Activated T-helper 1 cell treated with anti-CD3 and anti-CD28 coated beads, Interleukin-2, amount 50 U/mL, for 16 hours (primary cell): ENCODE measurements at places on chromosomes 5 and 9.

- DNase-seq: no peak
These were observed 13.5 kb downstream of the ABCA1 start for GRCh38 chr9:104914466-104914865.

- DNase-seq: no peak
These were observed 3.8 kb downstream of the LHFPL2 start for GRCh38 chr5:78644741-78645300.

DNA sequence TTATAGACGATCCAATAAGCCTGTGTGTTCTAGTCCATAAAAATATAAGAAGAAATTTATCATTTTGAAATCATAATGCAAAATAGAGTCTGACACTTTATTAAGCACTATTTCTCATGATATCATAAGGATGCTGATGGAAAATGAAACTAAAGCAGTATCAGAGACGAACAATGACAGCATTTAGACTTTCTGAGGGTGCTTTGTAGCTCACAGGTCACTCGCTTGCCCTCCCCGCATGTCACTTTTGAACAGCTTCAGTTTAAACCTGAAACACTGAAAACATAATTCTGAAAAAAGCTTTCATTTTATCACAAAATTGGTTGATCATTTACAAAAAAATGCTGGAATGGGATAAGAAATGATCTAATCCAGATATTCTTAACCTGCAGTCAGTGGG, 247.1 kb downstream of the EBF1 start:
- DNase-seq: no peak

- DNase-seq: no peak
These were observed 2.3 kb upstream of the RETREG1 start for GRCh38 chr5:16619136-16619535.

DNA sequence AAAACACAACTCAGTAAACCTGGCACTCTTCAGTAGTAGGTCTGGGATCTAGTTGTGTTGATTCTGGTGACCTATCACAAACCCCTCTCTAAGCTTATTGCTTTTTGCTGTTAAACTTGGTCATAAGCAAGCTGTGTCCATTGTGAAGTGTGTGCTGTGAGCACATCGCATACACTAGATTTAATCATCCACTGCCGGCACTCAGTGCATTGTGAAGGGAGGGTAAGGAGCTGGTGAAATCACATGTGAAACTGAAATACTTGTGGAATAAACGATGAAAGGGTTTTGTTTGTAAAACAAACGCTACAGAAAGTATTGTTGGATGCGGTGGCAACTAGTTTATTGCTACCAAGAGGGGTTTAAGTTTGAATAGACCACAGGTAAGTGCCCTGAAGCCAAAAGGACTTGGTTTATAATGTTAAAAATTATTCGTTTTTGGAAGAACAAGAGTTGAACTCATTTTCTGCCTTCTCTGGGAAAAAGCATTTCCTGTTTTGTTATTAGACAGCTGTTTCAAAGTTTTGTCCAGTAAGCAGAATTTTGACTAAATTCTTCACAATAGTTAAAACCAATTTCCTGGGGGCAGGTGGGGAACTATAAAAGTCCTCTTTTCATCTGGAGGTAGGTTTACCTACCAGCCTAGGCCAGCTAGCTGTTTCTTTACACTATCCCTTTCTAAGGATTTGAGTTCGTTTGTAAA, 24.6 kb downstream of the TJP2 start:
- no peak for DNase-seq

DNA sequence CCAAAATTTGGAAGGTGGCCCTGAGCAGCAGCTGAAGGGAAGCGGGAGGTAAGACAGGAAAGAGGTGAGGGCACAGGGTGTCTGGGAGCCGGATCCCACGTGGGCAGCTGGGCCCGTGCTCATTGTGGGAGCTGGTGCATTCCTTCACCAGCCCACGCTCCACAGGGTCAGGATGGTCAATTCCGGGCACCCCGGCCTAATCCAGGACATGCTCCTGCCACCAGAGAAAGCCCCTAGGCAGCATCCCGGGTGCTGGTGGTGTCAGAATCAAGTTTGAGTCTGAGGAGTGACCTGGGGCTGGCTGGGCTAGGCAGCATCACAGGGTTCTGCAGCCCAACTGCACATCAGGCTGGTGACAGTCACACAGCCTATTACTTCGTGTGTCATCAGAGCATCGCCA, 7.1 kb upstream of the PDCD6 start:
- DNase-seq: no peak

DNA sequence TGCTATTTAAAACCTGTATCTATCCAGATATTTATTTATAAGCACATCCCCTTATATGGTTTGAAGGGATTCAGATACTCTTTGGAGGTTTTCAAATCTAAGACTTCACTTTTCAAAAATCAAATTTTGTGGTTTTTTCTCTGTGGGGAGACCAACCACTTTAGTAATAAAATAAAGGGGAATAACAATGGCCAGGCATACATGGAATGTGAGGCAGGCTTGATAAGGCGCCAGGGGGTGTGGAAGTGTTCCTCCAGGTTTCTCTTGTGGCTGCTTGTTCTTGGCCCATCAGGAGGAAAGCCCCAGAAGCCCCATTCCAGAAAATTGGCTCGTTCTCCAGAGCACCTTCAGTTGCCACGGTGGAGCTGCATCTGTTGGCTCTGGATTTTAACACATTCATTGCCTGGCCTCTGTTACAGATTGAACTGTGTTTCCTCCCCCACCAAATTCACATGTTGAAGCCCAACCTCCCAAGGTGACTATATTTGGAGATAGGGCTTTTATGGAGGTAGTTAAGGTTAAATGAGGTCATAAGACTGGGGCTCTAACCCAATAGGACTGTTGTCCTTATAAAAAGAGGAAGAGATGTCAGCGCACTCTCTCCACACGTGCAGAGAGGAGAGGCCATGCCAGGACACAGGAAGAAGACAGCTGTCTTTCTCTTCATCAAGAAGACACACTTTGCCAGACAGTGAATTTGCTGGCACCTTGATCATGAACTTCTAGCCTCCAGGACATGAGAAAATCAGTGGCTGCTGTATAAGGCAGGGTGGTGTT, 195.9 kb downstream of the TMEM38B start:
- no peak for DNase-seq

GRCh38 chr9:7376833-7377232, 422.7 kb downstream of the DMAC1 start:
- DNase-seq: no peak

- DNase-seq: no peak
These were observed 197.5 kb downstream of the PALM2AKAP2 start for GRCh38 chr9:109977521-109977920.

DNA sequence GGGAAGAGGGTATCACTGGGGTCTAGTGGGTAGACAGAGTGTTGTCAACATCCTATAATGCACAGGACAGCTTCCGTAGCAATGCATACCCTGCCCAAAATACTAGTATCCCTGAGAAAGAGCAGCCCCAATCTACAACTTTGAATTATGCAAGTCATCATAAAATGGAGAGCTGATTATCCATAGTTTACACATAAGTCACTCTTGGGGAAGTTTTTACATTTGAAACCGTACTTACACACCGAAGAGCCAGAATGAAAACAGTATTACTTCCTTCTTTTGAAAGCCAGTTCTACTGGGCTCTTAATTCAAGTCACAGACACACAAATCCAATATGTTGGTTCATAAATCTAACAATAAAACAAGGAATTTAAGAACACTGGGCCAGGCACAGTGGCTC, 21.6 kb downstream of the RNF145 start:
- no peak for DNase-seq

DNA sequence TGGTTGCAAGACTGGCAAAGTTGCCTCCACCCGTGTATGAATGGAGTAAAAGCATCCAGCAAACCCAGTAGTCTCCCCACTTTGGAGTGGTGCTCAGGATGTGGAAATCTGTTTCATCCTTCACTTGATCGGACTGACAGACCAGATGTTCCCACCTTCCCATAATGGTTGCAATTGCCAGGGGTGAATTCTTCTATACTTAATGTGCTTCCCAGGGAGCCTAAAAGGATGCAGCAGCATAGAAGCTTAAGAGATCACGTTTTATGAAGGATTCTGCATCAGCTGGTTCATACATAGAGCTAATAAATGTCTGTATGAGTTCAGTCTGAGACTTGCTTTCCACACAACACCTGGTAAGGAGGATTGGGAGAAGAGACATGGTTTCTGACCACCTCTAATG, 198.8 kb upstream of the S1PR3 start:
- no peak for DNase-seq

DNA sequence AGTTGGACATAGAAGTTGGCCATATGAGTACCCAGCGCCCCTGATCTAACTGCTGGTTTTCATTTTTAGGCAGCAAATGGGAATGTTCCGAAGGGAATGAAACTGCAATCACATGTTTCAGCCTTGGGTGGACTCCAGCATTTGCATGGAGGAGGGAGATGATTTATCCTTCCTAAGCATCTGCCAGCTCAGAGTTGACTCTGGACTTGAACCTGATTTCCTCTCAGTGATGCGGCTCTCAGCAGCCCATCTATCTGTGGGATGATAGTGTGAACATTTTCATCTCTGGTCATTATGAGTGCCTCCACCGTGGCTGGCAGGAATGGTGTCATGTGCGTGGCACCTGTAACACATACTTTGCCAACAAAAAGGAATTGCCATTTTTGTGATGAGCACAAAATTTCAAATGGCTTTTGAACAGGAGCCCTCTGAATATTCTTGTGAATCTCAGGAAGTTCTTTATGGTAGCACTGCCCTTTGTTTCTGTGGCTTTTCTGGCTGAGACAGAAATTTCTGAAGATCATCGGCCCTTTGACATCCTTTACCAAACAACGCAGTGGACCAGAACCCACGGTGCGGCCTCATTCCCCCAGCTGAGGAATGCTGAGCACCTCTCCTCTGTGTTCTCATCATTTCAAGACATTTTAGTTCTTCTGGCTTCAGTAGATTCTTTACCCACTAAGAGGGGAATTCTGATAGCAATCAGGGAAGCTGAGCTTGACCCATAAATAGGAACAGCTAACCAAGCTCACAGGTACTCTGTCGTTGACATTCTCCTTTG, 28.5 kb downstream of the FUBP3 start:
- no peak for DNase-seq

DNA sequence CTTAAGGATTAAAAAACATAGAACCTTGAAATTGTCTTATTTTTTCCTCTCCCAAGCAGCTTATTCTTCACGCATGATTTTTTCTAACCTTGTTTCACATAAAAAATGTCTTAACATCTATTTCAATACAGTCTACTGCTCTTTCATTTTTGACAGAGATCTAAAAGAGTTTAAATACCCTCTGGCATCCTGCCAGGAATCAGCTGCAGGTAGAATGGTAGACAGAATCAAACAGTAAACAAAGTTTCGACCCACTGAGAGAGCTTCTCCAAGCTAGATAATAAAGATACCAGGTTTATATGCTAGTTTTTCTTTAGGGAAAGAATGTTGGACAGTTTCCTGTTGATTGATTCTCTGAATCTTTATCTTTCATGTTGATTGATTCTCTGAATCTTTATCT, 555.8 kb upstream of the CDH9 start:
- no peak for DNase-seq

GRCh38 chr9:114030364-114030763, 47.7 kb downstream of the AMBP start:
- DNase-seq: no peak

- no peak for DNase-seq
These were observed 581.0 kb upstream of the RORB start for GRCh38 chr9:73916016-73916673.

- no peak for DNase-seq
These were observed 6.3 kb downstream of the MAMDC4 start for GRCh38 chr9:136858452-136858843.

GRCh38 chr5:144318011-144318410, 147.3 kb downstream of the KCTD16 start:
- DNase-seq: no peak

GRCh38 chr9:135130207-135130976, 42.9 kb downstream of the OLFM1 start:
- DNase-seq: no peak

- no peak for DNase-seq
These were observed 50.7 kb downstream of the UIMC1 start for GRCh38 chr5:176955895-176956294.

DNA sequence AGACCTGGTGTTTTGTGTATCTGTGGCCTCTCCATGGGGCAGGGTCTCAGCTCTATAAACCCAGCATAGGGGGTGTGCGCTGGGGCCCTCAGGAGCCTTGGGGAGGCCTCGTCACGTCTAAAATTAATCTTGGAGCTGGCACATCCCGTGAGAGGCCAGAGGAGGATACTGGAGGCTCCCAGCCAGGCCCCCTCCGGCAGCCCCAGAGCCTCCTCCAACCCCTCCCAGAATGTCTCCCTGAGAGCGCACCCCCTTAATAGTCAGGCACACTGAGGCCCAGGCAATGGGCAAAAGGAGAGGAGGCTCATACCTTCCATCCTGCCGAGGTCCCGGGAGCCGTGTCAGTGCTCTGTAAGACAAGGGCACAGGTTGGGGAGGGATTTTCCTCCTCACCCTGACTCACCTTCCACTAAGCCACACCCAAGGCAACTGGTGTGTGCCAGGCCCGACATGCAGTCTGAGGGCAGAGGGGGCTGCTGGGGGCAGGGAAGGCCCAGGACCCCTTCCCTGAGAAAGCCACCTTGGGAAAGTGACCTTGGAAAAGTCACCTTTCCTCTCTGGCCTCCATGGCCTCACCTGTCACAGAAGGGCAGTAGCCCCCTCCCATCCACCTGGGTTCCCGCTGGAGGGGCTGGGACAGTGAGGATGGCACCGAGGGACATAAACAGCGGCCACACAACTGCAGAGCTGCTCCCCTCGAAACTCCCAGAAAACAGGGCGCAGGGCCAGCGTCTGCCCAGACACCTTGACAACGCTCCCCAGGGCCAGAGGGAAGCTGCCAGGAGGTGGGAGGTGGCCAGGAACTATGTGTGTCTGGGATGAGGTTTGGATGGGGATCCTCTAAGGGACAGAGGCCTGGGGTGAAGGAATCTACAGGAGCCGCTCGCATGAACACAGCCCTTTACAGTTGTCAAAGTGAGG, 2.9 kb downstream of the AK1 start:
- DNase-seq: no peak

GRCh38 chr5:73948720-73949119, 322.7 kb downstream of the ARHGEF28 start:
- no peak for DNase-seq

- DNase-seq: no peak
These were observed 9.1 kb downstream of the TTC33 start for GRCh38 chr5:40746703-40747102.

- no peak for DNase-seq
These were observed 249.2 kb upstream of the KLF4 start for GRCh38 chr9:107738789-107739188.

DNA sequence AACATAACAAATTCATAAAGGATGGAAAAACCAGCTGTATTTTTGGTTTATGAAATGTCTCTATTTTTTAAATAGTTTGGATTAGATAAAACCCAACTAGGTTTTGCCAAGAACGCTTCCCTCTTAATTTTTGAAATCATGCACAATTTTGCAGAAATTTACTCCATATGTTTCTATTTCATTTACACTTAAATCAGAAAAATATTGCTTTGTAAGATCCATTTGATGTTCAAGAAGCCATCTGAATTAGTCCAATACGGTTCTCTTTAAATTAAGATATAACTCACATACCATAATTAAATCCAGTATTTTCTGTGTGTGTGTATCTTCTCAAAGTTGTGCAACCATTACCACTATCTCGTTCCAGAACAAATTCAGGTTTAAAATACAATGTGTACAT, 78.6 kb upstream of the FBXL7 start:
- no peak for DNase-seq

- no peak for DNase-seq
These were observed 162.0 kb upstream of the S1PR3 start for GRCh38 chr9:88829276-88829675.

- DNase-seq: no peak
These were observed 240.9 kb downstream of the TRIM36 start for GRCh38 chr5:114928644-114929462.

GRCh38 chr9:70551801-70552200, 137.3 kb upstream of the KLF9 start:
- DNase-seq: no peak

GRCh38 chr9:97615439-97616072, 17.6 kb downstream of the TSTD2 start:
- peak; percentile 14 for DNase-seq
